ENCODE measurements at places on chromosomes 5 and 9. TPM values are rescaled to one million over a fixed set of nuclear protein-coding genes. Genes with fewer than 3 reads are reported as not detected.

The FOXD4L3 gene
- 0.06 TPM for polyA plus RNA-seq

The SH2D3C gene
- 0.04 TPM for polyA plus RNA-seq

The RFESD gene
- 1.6 TPM for polyA plus RNA-seq

The TMEM215 gene
- polyA plus RNA-seq, result 0.03 TPM

The ANKRD31 gene
- 0.15 TPM for polyA plus RNA-seq

The RMI1 gene
- 17.0 TPM for polyA plus RNA-seq

The TSSK1B gene
- not detected for polyA plus RNA-seq

The C5orf58 gene
- not detected for polyA plus RNA-seq

The ANGPTL2 gene
- not detected for polyA plus RNA-seq

The ADAMTSL2 gene
- not detected for polyA plus RNA-seq

The SHISAL2B gene
- polyA plus RNA-seq, result not detected

The NR2F1 gene
- 6.3 TPM for polyA plus RNA-seq

The FABP6 gene
- 0.63 TPM for polyA plus RNA-seq

The MARCHF3 gene
- 0.39 TPM for polyA plus RNA-seq

- DNase-seq, result no peak
These were observed 16.4 kb upstream of the SPINK6 start for GRCh38 chr5:148186248-148187003.

- DNase-seq, result no peak
These were observed 88.8 kb downstream of the PPIC start for GRCh38 chr5:122947772-122948171.

DNA sequence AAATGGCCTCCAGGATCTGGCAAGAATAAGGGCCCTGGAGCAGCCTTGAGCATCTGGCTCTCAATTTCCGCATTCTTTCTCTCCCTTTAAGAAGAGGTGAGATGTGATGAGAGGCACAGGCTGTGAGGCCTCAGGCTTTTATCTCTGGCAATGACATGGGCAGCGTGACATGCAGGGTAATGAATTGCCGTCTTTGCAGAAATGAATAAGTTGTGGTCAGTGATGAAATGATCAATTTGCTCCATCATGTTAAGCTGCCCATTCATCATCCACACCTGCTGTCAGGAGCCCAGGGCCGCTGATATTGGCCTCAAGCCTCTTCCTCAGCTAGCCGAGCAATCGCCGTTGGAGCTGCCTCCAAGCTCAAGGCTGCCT is 265.3 kb downstream of the TRIM32 start:
- DNase-seq, result no peak

- no peak for DNase-seq
These were observed 22.2 kb upstream of the B4GALT1 start for GRCh38 chr9:33189331-33189791.

GRCh38 chr9:113465599-113466140 is 2.1 kb downstream of the RGS3 start:
- DNase-seq, result no peak

GRCh38 chr5:102231693-102232619 is 64.1 kb downstream of the SLCO4C1 start:
- DNase-seq, result no peak

DNA sequence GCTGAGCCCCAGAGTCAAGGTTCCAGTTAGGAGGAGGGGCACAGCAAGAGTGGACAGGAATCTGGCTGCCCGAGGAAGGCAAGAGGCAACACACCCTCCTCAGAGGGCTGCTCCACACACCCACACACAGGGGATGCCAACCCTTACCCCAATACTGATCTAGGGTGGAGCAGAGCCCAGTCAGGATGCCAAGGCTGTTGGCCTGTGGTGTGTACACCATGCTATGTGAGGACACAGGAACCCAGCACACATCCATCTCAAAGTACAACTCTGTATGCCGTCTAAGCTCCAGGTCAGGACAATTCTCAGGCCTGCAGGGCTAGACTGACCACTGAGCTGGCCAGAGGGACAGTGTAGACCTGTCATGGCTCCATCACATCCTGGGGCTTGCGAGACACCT is 2.6 kb downstream of the SEPTIN8 start:
- no peak for DNase-seq

DNA sequence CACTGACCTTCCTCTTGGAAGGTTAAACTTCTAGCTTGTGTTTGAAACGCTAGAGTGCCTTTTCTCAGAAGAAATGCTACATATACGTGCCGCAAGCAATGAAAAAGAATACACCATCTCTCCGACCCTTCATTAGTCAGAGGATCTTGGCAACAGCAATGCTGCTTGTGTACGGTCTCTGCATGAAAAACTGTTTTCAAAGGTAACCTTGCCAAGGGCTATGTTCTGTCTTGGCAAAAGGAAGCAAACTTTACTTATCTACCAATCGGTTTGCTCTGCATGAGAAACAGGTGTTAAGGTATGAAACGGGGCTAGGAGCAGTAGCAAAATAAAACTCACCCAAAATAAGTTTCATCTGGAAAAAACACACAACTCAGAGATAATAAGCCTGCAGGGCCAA is 297.8 kb downstream of the FBXL17 start:
- no peak for DNase-seq

DNA sequence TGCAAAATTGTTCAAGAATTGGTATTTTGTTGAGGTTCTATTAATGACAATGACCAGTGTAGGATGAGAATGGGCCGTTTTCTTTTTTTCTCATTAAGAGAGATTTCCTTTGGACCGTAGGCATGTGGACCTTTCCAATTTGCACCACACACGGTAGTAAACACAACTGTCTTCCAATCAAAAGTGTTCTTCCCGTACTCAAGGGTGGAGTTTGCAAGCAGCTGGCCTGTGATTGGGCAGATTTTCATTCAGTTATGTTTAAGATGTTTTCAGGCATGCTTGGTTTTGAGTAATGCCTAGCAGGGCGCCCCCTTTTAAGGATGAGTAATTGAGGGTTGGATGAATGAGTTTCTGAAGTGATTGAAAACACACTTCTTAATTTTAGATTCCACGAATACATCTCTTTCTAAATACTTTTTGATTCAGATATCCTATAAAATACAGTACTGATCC is 2.5 kb downstream of the KDM3B start:
- DNase-seq, result peak; percentile 76

- DNase-seq, result no peak
These were observed 200.7 kb downstream of the LURAP1L start for GRCh38 chr9:12975496-12975895.

- DNase-seq, result no peak
These were observed 24.6 kb downstream of the LOX start for GRCh38 chr5:122053181-122054109.

DNA sequence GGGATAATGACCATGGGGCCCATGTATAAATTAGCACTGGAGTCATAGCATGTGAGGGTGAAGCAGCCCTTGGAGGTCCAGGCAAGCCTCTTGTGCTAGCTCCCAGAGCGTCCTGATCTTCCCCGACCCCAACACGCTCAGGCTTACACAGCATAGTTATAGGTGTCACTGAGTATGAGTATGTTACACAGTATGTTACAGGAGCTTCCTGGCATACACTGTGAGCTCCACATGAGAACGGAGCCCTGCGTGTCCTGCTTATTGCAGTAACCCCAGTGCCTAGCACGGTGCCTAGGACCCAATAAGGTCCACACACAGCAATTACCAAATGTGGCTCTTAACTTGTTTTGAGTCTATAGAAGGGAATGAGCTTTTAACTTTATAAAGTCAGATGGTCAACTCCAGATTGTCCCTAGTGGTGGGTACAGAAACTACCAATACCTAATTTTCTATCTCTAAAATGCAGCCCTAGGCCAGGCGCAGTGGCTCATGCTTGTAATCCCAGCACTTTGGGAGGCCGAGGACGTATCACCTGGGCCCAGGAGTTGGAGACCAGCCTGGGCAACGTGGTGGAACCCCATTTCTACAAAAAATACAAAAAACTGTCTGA is 64.1 kb downstream of the PLAC8L1 start:
- peak; percentile 33 for DNase-seq

DNA sequence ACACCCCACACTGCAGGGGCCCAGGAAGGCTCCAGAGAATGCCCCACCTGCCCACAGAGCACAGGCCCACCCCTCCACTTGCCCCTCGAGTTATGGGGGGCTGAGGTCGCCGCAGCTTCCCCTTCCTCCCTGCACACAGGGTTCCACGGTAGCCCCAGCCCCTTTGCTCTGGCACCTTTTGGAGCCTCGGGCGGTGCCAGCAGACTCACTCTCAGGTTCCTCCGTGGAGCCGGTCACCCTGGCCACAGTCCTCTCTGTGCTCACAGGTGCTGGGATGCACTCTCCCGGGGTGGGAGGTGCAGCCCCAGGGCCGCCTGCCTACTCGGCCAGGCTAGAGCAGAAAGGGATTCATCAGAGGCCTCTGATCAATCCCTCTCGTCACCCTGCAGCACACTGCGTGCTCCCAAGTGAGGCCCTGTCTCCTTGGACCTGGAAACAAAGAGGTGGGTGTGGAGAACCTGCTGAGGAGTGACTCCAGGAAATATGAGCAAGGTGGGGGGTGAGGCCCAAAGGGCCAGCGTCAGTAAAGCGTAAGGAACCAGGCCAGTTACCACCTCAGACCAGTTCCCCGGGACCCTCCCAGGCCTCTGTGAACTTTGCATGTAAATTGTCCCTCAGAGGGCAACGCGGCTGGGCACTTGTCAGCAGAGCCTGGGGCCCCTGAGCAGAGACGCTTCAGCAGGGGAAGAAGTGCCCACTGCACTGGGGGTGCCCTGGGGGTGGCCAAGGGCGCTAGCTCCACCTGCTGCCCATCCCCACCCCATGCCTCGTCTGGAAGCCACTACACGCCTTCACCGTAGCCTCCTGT is 167.8 kb downstream of the OLFM1 start:
- no peak for DNase-seq

- peak; percentile 67 for DNase-seq
These were observed 11.9 kb downstream of the EEIG1 start for GRCh38 chr9:127968700-127969383.

DNA sequence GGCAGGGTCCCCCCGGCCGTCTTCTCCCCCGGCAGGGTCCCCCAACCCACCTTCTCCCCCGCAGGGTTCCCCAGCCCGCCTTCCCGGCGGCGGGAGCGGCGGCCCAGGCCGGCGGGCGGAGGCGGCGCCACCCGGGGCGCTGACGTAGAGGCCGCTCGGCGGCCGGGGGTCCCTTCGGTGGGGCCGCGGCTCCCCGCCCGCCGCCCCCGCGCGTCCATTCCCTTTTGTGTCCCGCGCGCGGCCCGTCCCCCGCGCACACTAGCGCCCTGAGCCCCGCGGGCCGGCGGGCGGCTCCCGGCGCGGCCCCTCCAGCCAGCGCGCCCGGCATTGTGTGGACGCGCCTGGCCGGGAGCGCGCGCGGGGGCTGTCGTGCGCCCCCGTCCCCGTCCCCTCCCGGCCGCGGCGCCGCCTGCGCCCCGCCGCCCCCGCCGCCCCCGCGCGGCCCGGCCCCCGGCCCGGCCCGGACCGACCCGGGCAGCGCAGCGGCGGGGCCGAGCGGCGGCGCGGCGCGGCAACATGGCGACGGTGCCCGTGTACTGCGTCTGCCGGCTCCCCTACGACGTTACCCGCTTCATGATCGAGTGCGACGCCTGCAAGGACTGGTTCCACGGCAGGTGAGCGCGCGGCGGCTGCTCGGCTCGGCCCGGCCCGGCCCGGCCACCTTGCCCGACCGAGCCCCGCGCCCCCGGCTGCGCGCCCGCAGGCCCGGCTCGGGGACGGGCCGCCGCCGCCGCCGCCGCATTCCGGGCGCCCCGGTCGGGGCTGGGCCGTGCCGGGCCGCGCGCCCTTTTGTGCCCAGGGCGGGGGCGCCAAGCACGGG is at the start of gene PHF2:
PHF2 (plus strand) TSS at position 327 of the 820 bp plus-strand sequence; CDS start at position 517, 190 bp downstream.
- DNase-seq, result no peak

GRCh38 chr9:35673132-35674024 is at the start of gene CA9:
TSS of gene CA9 (plus strand) at chr9:35673928. CDS start at chr9:35673960, 32 bp downstream.
- DNase-seq, result peak; percentile 46

DNA sequence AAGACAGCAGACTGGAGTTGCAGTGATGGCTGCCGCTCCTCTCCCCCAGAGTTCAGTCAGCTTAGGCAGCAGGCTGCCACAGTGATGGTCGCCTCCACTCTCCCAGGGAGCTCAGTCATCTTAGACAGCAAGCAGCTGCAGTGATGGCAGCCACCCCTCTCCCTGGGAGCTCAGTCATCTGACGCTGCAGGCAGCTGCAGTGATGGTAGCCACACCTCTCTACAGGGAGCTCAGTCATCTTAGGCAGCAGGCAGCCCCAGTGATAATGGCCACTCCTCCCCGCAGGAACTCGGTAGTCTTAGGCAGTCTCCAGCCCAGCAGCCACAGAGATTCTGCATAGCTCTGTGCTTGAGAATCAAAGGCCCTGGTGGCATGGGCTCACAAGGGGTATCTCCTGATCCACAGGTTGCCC is 582.7 kb downstream of the DTWD2 start:
- DNase-seq, result no peak

- no peak for DNase-seq
These were observed 167.1 kb upstream of the MVB12B start for GRCh38 chr9:126159430-126160060.

GRCh38 chr5:40376566-40376965 is 303.1 kb upstream of the PTGER4 start:
- DNase-seq, result no peak

DNA sequence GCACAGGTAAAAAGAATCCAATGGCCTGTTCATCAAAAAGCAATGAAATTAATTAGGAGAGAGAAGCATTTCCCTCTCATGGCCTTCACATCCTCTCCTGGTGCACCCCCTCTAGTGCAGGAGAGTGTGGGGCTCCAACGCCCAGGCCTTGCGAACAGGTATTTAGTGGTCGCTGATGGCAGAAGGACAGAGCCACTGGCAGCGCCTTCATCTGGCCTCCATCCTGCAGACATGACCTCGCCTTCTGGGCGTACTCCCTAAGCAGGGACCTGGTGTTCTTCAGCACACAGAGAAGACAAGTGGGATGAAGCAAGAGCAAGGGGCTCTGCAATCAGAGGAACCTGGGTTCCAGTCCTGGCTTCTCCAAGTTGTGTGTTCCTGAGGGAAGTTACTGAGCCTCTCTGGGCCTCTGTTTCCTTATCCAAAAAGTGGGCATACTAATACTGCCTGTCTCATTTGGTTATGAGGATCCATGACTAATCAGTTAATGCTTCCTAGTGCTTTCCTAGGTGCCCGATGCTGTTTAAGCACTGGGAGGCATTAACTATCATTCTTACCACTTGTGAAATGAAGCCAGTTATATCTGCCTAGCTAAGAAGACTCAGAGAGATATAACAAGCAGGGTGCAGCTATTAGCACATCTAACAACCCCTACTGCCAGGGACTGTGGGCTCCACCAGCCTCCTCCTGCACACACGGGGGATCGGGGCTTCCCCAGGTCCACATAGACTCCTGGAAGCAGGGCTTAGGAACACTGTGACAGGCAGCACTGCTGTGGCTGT is 77.3 kb downstream of the SEMA4D start:
- DNase-seq, result no peak

DNA sequence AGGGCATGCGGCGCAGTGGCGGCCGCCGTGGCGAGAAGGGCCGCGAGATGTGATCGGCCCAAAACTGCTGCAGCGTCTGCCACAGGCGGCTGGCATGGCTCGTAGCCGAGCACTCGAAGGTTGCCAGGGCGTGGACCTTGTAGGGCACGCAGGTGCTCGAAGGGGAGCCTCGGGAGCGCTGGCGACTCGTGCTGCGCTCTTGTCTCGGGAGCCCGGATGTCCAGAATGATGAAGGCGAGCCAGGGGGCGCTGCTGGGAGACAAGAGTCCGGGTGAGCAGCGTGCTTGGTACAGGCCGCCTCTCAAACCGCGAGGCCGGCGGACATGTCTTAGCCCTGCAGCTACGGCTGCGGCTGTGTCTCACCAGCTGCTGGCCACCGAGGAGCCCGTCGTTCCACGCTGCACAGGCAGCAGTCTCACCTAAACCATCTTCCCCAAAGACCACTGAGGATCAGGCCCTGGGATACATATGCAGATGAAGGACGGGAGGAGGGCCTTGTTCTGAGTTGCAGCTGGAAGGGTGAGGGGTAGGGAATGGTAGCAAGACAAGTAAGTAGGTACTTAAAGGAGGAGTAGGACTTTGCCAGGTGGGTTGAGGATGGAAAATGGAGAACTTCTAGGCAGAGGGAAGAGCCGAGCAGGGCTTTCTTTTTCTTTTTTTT is 1.7 kb downstream of the CBY3 start:
- DNase-seq, result no peak

GRCh38 chr5:15373151-15373550 is 126.8 kb upstream of the FBXL7 start:
- no peak for DNase-seq

Data from A549 (cell line).